GDM1 (cell line): ENCODE measurements at places on chromosomes 4 and X.

DNA sequence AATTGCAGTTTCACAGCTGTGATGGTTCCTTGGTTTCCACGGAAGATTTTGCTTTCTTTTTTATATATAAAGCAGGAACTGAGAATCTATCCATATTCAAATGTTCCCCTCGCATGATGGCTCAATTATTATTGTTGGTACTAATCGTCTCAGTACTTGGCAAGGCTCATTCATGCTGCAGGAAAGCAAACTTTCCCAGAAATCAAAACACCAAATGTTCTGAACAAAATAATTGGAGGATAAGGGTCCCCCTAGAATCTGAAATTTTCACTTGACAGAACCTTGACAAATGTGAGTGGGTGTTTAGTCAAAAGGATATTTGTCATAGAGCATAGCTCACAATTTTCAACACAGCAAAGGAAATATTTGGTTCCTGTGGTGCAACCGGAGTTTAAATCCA, 1598.6 kb upstream of the PCDH7 start:
- DNase-seq, result no peak

DNA sequence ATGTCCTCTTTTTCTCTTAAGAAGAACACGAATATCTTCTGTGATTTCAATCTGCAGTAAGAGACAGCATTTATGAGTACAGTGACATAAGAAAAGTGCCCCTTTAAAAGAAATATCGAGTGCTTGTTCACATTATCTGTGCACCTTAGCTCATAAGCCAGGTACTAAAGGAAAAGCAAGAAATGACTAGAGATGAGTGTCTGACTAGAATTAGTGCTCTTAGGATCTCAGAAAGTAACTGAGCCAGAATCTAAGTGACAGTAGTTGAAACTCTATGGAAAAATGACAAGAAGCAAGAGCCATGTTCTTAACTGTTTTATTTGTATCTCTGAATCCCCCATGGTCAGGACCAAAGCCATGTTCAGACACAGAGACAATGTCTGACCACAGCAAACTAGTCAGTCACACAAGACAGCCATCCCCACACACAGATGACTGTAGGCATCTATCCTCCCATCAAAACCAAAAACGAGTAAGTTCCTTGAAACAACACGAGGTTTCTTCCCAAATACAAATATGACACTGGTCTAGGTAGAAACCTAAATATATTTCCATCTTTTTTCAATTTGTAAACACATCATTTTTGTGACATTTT, 36.8 kb downstream of the ACSL4 start:
- no peak for DNase-seq

GRCh38 chrX:71000139-71000538, 68.0 kb downstream of the SNX12 start:
- no peak for DNase-seq

- no peak for DNase-seq
Observed at GRCh38 chr4:6228158-6229067, 28.1 kb upstream of the JAKMIP1 start.

DNA sequence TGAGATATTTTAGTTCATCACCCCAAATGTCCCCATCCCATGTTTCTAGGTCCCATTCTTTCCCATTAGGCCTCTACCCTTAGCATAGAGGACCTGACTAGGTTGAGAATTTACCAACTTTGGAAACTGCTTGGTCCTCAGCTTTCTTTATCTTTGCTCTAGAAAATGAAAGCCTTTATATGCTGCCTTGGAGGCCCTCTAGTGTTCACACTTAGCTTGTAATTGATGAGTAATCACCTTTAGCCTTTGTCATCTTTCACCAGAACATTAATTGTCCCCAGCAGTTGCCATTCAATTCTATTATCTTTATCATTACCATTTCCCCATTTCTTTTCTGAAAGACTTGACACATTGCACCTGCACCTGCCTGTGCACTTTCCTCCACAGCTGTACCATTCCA, 589.2 kb upstream of the NR3C2 start:
- no peak for DNase-seq
